ENCODE measurements at places on chromosomes 1 and 21. TPM values are rescaled to one million over a fixed set of nuclear protein-coding genes. Genes with fewer than 3 reads are reported as not detected.
A peak's percentile ranks its signal among the peaks of the same experiment; 100 is the strongest.

Gene IFI6
- 302 TPM for total RNA-seq

Gene TMEM125
- 75.9 TPM for total RNA-seq

GRCh38 chr21:31218830-31219608, 125.0 kb downstream of the TIAM1 start:
- no peak for DNase-seq

- DNase-seq = peak; percentile 35
Observed at GRCh38 chr1:34885405-34886247, 26.1 kb upstream of the SMIM12 start.

GRCh38 chr21:32867597-32867996, 96.0 kb upstream of the PAXBP1 start:
- DNase-seq = no peak
